ENCODE measurements at places on chromosomes 3 and 15.

DNA sequence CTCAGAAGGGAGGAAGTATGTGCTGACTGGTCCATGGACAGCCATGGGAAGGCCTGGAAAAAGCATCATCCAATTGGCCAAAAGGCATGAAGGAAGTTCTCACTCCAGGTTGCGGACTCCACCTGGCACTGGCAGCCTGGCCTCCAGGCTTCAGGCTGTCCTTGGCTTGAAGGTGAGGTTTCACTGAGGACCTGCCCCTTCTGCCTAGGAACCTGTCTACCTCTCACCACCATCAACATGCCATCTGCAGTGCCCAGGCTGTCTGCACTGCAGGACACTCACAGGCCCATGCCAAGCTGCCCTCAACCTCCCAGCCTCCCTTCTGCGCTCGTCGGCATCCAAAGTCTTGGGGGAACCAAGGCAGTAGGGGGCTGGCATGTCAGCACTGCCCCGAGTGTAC, 51.1 kb downstream of the CEP70 start:
- no peak for DNase-seq

GRCh38 chr3:135987661-135988060, 22.1 kb downstream of the PPP2R3A start:
- DNase-seq, result no peak

- no peak for DNase-seq
These were observed 22.5 kb downstream of the LRRN1 start for GRCh38 chr3:3821777-3822176.

- DNase-seq, result no peak
These were observed 64.2 kb upstream of the TMEM115 start for GRCh38 chr3:50423543-50423942.

GRCh38 chr3:55965776-55966175, 478.7 kb upstream of the WNT5A start:
- DNase-seq, result no peak

GRCh38 chr3:119927190-119927589, 145.3 kb downstream of the NR1I2 start:
- no peak for DNase-seq

- DNase-seq, result no peak
These were observed 2.4 kb downstream of the KLF15 start for GRCh38 chr3:126354776-126355175.

GRCh38 chr15:51856714-51857380, 27.4 kb downstream of the TMOD3 start:
- DNase-seq, result no peak

DNA sequence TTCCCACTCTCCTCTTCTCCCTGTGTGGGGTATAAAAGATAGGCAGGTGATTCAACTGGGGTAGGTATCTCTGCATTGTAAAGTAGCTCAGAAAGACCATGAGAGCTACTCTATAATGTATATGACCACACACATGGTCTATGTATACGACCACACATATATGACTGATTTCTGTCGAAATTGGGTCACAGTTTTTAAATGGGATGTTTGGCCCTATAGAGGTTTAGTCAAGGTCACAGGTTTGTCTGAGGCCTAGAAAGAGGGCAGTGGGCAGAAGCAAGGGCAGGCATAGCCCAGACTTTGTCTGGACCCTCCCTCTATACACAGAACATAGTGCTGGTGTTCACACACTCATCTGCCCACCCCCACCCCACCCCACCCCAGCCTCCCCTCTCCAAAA, 4.4 kb downstream of the LAMP3 start:
- DNase-seq, result no peak

- no peak for DNase-seq
These were observed 46.1 kb downstream of the RFTN1 start for GRCh38 chr3:16467393-16467792.

DNA sequence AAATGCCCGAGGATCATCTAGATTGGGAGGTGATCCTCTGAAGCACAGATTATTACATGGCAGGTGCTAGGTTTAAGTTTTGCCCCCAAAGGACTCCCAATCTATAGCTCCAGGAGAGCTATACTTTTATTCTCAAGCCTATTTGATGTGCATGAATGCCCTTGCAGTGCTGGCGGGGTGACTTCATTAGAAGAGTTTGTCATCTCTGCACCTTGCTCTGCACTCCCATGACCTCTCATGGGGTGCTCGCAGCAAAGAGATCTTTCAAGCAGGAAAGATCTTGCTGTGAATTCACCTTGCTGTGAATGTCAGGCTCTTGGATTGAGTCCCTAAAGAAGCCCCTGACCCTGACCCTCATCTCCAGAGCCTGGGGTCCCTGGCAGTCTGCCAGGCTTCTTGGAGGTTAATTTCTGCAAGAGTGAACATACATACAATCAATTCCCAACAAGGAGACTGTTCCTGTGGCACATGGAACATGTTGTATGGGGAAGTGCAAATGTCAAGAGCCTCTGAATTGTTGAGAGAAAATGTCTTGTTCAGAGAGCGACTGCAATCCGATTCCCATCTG, 45.9 kb downstream of the FAM43A start:
- no peak for DNase-seq

DNA sequence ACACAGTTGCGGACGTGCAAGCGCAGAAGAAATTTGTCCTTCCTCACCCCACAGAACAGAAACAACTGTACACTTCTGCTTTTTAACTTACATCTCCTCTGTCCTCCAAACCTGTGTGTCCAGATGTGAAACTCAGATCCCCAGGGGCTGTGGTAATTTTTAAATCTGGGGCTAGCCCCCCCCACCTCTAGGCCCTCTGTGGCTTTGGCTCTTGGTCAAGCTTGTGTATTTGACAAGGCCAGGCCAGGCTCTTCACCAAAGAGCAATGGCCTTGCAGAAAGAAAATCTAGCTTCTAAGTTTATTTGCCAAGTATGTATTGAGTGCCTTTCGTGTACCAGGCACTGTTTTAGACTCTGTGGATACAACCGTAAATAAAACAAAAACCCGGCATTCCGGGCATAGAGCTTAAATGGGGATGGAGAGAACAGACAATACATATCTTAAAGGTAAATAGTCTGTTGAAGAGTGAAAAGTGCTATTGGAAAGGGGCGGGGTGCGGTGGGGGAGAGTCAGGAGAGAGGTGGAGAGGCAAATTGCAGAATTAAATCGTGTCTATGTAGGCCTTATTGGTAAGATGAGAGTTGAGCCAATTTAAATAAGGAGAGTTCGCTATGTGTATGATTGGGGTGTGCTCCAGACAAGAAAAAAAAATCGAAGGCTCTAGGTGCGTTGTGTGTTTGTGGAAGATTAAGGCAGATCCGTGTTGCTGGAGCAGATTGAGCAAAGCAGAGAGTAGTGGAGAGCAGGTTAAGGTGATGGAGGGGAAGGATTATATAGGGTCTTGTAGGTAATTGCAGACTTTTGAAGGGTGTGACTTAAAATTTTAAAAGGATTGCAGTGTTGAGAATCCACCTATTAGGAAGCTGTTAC, 781 bp upstream of the DPH6 start:
- no peak for DNase-seq

- DNase-seq, result no peak
These were observed 525.1 kb downstream of the PDCD6IP start for GRCh38 chr3:34323517-34323916.

- DNase-seq, result no peak
These were observed 71.5 kb downstream of the FOXP1 start for GRCh38 chr3:71512000-71512399.

DNA sequence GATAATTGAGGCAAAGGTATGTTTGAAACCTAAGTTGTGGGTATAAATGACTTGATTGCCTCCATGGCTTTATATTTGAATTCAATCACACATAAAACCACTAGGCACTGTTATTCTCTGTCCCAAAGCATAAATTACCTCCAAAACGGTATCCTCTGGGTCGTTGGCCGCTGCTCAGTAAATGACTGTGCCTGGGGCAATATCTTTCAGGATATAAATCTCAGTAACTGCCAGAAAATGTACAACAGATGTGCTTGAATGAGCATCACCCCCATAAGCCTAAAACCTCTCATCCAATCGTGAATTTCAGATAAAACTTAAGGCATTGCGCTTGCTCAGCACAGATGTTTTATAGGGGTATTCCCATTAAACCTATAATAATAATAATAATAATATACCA, 19.0 kb upstream of the C3orf49 start:
- no peak for DNase-seq

- DNase-seq, result no peak
These were observed 38.9 kb downstream of the TICRR start for GRCh38 chr15:89614164-89614563.

DNA sequence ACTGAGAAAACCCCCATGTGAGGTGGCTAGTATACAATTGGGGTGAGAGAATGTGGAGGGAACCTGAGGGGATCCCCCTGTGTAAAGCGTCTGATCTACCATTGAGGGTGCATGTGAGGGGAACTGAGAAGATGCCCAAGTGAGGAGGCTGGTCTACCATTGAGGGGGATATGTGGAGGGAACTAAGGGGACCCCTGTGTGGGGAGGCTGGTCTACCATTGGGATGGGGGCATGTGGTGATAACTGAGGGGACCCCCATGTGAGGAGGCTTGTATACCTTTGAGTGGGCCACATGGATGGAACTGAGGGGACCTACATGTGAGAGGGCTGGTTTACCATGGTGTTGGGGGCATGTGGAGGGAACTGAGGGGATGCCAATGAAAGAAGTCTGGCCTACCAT, 160.8 kb downstream of the FBLN2 start:
- DNase-seq, result no peak

DNA sequence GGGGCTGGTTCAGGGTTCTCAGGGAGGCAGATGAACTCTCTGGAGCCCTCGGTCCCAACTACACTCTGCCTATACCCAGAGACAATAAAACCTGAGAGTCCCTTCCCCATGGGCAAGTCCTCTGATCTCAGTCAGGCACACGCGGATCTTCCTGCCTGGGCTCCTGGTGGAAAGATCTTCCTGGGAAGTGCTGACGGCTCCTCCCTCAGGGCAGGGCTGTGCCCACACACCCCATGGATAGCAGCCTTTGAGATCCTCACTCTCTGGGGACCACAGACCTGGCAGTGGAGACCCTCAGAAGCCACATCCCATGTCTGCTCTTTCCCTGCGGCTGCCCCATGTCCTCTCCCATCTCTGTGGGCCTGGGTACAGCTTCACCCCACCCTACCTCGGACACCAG, 10.4 kb downstream of the SH2D7 start:
- no peak for DNase-seq

DNA sequence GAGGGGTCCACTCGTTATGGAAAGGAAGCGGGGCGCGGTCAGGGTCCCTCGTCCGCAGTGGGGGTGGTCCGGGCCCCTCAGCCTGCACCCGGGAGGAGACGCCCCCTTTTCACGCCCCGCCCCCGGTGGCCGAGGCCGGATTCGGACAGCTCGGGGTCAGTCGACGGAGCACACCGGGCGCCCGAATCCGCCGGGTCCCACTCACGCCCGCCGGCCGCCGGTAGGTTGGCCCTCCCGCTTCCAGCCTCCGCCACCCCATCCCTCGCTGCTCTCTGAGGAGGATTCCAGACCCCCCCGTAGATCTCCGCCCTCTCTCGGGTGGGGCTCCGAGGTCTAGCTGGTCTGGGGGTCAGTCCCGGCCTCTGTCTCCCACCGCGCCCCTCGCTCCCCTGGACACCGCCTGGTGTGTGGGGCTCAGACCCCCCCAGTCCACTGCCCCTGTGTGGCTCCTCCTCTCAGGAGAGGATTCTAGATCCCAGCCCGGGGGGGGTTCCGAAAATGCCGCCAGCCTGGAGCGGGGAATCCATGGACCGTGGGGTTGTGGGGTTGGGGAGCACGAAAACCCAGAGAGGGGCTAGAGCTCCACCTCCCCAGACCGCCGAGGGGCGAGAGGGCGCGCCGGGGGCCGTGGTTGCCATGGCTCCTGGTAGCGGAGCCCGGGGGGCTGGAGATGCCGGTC, 725 bp downstream of the CHL1 start:
- DNase-seq, result no peak

- DNase-seq, result no peak
These were observed 2.0 kb upstream of the BHLHE40 start for GRCh38 chr3:4977001-4977852.

- no peak for DNase-seq
These were observed 32.2 kb upstream of the LACTB start for GRCh38 chr15:63089260-63090043.

- DNase-seq, result no peak
These were observed 422 bp downstream of the LSAMP start for GRCh38 chr3:116444819-116445310.

DNA sequence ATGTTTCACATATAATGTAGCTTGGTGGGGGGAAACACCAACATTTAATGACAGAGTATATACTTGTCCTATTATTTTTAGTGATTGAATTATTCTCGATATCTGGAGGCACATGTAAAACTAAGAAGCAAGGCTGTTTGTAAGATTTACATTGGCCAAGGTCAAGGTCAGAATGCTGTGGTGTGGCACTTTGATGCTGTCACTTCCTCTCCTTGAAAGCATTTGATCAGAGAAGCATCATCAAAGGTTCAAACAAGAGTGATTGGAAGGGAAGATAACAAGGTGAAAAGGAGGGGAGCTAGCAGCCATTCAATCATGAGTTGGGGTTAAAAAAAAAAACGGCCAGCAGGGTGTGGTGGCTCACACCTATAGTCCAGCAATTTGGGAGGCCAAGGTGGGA, 26.4 kb downstream of the RTF1 start:
- no peak for DNase-seq

- DNase-seq, result no peak
These were observed 99.5 kb downstream of the MAGI1 start for GRCh38 chr3:65939184-65939583.

DNA sequence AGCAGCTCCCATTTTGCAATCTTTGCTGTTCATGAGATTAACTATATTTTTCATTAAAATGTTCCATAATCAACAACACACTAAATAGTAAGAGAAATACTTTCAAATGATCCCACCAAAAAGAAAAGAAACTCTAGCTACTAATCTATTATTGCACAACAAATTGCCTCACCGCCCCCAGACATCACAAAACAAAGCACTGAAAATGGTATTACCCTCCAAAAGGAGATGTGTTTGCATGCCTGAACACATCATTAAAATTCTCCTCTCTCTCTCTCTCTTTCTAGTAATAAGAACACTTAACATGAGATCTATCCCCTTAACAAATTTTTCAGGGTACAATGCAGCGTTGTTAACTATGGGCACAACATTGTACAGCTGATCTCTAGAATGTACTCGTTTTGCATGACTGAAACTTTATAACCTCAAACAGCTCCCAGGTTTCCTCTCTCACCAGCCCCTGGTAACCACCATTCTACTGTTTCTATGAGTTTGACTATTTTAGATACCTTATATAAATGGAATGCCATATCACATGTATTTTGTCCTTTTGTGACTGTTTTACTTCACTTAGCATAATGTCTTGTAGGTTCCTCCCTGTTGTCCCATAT, 33.1 kb downstream of the WNT5A start:
- no peak for DNase-seq

DNA sequence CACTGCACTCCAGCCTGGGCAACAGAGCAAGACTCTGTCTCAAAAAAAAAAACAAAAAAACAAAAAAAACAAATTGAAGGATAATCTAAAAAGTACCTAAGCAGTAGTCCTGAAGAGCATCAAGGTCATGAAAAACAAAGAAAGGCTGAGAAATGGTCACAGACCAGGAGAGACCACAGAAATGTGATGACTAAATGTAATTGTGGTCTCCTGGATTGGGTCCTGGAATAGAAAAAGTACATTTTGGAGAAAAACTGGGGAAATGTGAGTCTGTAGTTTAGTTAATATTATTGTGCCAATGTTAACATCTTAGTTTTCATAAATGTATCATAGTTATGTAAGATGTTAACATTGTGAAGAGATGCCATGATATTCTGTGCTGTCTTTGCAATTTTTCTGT, 267.5 kb upstream of the NR2E3 start:
- DNase-seq, result no peak

- DNase-seq, result no peak
These were observed 1.2 kb upstream of the SPICE1 start for GRCh38 chr3:113516115-113516505.

GRCh38 chr3:189040656-189041335, 131.0 kb upstream of the TPRG1 start:
- DNase-seq, result no peak

GRCh38 chr3:138835397-138835757, 649 bp upstream of the PIK3CB start:
- DNase-seq, result no peak
